Activated T-cell treated with anti-CD3 and anti-CD28 coated beads, Interleukin-2, amount 50 U/mL, for 72 hours (primary cell): ENCODE measurements at places on chromosomes 16 and 17.

GRCh38 chr16:8674413-8675022 is at the start of gene ABAT:
TSS of gene ABAT (plus strand) at chr16:8674617. CDS start at chr16:8735740, 61,123 bp downstream.
- peaks cover 24% of the 10 kb centered on the region for H3K4me1 ChIP-seq
- peaks cover under 1% of the 10 kb centered on the region for H3K36me3 ChIP-seq
- no peaks in the 10 kb centered on the region for H3K27me3 ChIP-seq
- H3K27ac ChIP-seq: peak within 1 kb of the TSS; percentile 75

GRCh38 chr17:82909322-82909904 is 69.6 kb upstream of the ZNF750 start:
- H3K4me1 ChIP-seq: peaks cover 17% of the 10 kb centered on the region
- H3K27me3 ChIP-seq: no peaks in the 10 kb centered on the region
- peak; percentile 21 for DNase-seq

GRCh38 chr17:20800146-20800545 is 220.6 kb downstream of the CDRT15L2 start:
- H3K4me1 ChIP-seq: peaks cover 18% of the 10 kb centered on the region
- H3K36me3 ChIP-seq: no peaks in the 10 kb centered on the region
- H3K27ac ChIP-seq: no peak overlapping the region
- H3K4me3 ChIP-seq: no peak overlapping the region

- peaks cover 6% of the 10 kb centered on the region for H3K36me3 ChIP-seq
- no peak for DNase-seq
- no peak overlapping the region for H3K27ac ChIP-seq
- H3K27me3 ChIP-seq: no peaks in the 10 kb centered on the region
Observed at GRCh38 chr16:23516366-23517137, 6.3 kb upstream of the GGA2 start.

GRCh38 chr17:28319598-28319935 is 567 bp downstream of the TMEM97 start:
- no peak for DNase-seq
- H3K27me3 ChIP-seq: no peaks in the 10 kb centered on the region

DNA sequence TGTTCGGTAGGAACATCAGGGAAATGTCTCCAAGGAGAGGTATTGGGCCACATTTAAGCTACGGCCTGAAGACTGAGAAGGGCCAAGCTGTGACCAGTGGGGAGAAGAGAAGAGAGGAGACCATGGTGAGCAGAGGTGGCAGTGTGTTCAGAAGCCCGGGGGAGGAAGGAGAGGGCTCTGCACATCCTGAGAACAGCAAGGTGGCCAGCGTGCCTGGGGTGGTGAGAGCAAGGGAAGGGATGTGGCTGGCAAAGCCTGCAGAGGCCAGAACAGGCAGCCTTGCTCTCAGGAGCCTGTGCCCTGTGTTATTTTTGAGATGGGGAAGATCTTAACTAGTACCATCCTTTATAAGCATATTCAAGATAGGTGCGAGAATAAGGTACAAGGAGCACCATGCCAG is 933.5 kb upstream of the EEF2KMT start:
- no peak overlapping the region for H3K27ac ChIP-seq
- DNase-seq: no peak
- no peak overlapping the region for H3K4me3 ChIP-seq
- no peaks in the 10 kb centered on the region for H3K27me3 ChIP-seq
- H3K36me3 ChIP-seq: no peaks in the 10 kb centered on the region
